Stimulated activated naive CD8-positive, alpha-beta T cell treated with anti-CD3 and anti-CD28 coated beads, Interleukin-15, Interleukin-2, amounts not matched to agents 100 U/mL and 50 U/mL, for 24 hours (primary cell): ENCODE measurements at places on chromosomes 5 and 9.

GRCh38 chr5:58851571-58851970, 268.7 kb downstream of the RAB3C start:
- DNase-seq = no peak

DNA sequence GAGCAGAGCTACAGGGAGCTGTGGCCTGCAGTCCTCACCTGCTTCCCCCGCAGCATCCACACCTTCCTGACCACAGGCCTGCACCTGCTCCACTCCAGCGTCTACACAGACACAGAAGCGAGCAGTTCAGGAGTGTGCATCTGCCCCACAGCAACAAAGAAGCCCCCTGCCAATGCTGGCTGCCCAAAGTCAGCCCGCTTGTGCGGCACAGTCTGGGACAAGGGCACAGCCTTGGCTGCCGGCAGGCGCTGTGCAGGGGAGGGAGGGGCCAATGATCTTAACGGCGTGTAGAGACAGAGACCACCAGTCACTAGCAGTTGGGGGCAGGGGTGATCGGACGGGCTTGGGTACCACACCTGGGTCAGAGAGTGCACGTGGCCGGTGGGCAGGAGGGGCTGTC, 6.6 kb downstream of the BRD9 start:
- DNase-seq = no peak

GRCh38 chr5:143447983-143448382, 44.5 kb upstream of the NR3C1 start:
- no peak for DNase-seq

GRCh38 chr5:133830911-133831310, 137.5 kb downstream of the C5orf15 start:
- no peak for DNase-seq

DNA sequence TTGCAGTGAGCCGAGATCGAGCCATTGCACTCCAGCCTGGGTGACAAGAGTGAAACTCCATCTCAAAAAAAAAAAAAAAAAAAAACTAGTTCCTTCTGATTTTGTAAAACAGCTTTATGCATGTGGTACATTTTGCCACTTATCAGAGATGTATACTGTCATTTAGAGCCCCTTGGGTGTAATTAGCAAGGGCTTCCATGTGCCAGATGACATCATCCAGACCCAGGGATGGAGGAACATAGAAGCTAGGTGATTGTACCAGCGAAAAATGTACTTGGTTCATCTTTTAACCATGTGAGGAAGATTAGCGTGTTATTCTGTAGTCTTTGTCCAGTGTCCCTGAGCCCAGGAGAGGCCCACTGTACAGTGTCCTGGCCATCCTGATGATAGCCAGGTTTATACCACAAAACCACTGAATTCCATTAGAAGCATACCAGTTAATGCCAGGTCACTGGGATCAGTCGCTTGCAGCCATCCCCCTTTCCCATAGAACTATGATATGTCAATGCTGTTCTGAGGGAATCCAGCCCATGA, 239.3 kb upstream of the SGCD start:
- DNase-seq = no peak

GRCh38 chr5:75681125-75681830, 36.0 kb downstream of the POC5 start:
- DNase-seq = no peak
